ENCODE measurements at places on chromosomes 6 and 20. TPM values are rescaled to one million over a fixed set of nuclear protein-coding genes. Genes with fewer than 3 reads are reported as not detected.

DNA sequence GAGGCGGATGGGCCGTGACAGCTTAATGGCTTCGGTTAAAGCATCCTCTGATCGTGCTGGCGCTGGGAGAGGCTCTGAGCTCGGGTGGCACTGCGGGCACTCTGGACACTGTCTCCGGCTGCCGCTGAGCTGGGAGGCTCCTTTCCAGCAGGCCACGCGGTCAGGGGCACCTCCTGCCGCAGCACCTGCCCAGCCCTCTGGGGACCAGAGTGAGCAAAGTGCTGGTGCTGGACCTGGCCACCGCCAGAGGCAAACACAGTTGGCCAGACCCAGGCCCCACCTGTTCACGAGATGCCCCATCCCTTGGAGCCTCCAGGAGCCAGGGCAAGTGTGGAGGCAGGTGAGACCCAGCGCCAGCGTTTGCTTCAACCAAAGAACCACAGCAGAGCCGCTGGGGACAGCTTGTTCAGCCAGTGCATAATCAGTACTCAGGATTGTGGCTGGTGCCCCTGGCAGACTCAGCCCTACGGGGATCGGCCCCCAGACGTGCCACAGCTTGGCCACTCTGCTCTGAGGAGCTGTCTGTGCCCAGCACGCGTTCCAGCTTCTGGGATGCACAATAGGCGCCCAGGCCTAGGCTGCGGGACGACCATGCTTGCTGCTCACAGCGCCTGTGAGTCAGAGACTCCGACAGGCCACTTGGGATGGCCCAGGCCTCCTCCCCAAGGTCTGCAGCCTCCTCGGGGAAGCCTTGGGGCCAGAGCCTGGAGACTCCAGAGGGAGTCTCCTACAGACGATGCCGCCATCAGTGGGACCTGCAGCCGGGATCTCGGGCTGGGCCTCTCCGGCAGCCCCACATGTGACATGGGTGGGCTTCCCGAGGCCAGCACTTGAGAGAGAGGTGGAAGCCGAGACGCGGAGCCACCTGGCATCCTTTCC, 38.2 kb upstream of the SLCO4A1 start:
- DNase-seq: no peak

- no peak for DNase-seq
Observed at GRCh38 chr20:14950633-14951032, 613.2 kb upstream of the FLRT3 start.

DNA sequence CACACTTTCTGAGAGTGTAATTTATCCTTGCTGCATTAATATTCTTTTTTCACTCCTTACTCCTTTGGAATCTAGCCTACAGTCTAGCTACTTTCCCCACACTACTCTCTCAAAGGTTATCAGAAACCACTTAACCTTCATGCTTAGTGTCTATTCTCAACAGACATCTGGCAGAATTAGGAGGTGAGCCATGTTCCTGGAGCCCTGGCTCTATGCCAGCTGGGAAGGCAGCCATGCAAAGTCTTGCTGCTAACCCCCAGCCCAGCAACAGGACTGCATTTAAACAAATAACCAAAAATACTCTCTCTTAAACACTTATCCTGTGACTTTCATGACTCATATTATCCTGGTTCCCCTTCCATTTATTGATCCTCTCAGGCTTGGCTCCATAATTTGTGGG, 260.2 kb downstream of the BCKDHB start:
- peak; percentile 78 for DNase-seq

DNA sequence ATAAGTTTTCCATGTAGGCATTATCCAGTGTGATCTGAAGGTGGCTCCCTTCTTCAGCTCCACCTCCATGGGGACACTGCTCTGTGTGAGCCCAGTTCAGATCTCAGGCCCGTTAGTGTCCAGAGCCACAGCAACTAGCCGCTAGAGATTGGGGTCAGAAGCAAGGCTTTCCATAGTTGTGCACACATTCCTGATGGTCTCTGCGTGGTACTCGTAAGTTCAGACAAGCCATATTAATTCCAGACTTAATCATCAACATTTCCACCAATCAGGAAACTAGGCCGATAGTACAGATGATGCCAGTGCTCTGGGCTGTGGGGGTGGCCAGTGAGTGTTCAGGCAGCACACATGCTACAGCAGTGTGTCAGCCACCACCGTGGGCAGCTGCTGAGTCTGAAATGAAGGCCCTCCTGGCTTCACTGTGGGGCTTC, 17.5 kb upstream of the SYNCRIP start:
- DNase-seq: peak; percentile 46

- no peak for DNase-seq
Observed at GRCh38 chr6:53858913-53859312, 64.1 kb downstream of the LRRC1 start.

GRCh38 chr6:89547281-89547680, 91.3 kb downstream of the LYRM2 start:
- no peak for DNase-seq

GRCh38 chr20:6623989-6624388, 143.5 kb upstream of the BMP2 start:
- peak; percentile 42 for DNase-seq

GRCh38 chr6:137489046-137490005, 4.9 kb downstream of the OLIG3 start:
- DNase-seq: no peak

- no peak for DNase-seq
Observed at GRCh38 chr20:59740621-59741020, 136.3 kb downstream of the PHACTR3 start.

GRCh38 chr6:33427585-33428223, 7.8 kb downstream of the SYNGAP1 start:
- peak; percentile 31 for DNase-seq

- no peak for DNase-seq
Observed at GRCh38 chr6:41028561-41029412, 10.2 kb downstream of the UNC5CL start.

GRCh38 chr6:138302554-138302953, 75.2 kb upstream of the SMIM28 start:
- DNase-seq: no peak

DNA sequence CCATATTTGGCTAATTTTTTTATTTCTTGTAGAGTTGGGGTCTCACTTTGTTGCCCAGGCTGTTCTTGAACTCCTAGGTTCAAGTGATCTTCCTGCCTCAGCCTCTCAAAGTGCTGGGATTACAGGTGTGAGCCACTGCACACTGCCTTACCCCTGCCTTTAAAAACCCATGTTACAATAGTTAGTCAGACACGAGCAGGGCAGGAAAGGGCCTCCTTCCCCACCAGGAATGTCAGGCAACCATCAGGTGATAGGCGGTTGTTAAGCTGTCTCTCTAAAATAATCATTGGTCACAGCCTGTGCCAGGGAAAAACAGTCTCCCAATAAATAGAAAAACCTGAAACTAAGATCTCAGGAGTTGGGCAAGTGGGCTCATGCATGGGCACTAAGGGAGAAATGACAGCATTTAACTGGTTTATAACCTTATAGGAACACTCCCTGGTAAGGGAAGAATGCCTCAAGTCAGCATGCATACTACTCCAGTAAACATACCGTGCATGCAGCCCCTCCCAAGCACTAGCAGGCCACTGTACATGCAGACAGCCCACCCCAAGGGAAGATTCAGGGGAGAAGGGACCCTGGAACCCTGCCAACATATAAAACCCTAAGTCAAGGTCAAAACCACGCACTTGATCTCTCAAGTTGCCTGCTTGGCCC, 8.4 kb downstream of the OR2H2 start:
- DNase-seq: no peak

DDX27 gene
- total RNA-seq: 31.1 TPM

EEF1A2 gene
- 5.0 TPM for total RNA-seq

ELOVL2 gene
- under 0.01 TPM for total RNA-seq

POLR1C gene
- 21.3 TPM for total RNA-seq

OPRM1 gene
- not detected for total RNA-seq

KCNK5 gene
- 0.17 TPM for total RNA-seq

CRISP3 gene
- not detected for total RNA-seq

PLCB4 gene
- 13.8 TPM for total RNA-seq
